ENCODE measurements at places on chromosomes 5 and 9.

- DNase-seq, result no peak
Observed at GRCh38 chr9:138116521-138116920, 238.9 kb downstream of the CACNA1B start.

DNA sequence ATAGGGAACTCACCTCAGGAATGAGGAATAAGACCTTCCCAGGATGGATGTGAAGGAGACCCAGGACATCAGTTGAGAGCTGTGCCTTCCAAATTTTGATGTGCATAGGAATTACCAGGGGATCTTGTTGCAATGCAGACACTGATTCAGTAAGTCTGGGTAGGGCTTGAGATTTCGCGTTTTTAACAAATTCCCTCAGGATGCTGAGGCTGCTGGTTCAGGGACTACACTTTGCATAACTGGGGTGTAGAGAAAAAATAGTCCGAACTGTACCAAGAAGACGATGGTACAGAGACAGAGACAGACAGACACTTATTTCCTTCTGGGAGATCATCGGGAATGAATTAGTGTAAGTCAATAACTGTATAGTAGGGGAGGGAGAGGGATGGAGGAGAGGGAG, 82.3 kb upstream of the FREM1 start:
- DNase-seq, result no peak

DNA sequence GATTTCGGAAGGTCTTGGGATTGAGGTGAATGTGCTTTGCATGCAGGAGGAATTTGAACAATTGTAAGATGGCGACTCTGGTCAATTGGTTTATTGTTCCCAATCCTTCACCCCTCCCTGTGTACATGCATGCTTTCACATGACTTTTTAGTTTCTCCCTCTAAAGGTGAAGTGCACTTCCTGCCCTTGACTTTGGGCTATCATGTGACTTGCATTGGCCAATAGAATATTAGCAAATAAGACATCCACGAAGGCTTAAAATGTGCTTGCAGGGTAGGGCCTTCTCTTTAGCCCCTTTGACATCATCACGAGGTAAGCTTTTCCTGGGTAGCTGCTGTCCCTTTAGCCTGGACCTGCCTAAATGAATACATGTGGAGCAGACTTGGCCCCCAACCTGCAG, 8.1 kb upstream of the ZBTB43 start:
- DNase-seq, result no peak

- no peak for DNase-seq
Observed at GRCh38 chr9:118533850-118534249, 829.6 kb downstream of the TLR4 start.

- no peak for DNase-seq
Observed at GRCh38 chr5:174177531-174177930, 132.0 kb downstream of the NSG2 start.

- DNase-seq, result no peak
Observed at GRCh38 chr5:119378075-119378700, 22.4 kb downstream of the TNFAIP8 start.

GRCh38 chr9:81506941-81507864, 182.1 kb downstream of the TLE1 start:
- no peak for DNase-seq

DNA sequence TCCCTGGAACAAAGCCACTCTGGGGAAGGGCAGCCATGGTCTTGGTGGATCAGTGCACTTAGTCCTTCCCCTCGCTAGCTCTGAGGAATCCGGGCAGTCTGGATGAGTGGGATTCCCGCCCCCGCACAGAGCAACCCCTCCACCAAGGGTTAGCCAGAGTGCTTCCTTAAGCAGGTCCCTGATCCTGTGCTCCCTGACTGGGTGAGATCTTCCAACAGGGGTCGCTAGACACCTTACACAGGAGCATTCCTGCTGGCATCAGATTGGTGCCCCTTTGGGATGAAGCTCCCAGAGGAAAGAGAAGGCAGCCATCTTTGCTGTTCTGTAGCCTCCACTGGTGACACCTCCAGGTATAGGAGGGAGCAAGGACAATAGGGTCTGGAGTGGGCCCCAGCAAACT, 228.8 kb downstream of the AP3B1 start:
- DNase-seq, result no peak

- no peak for DNase-seq
Observed at GRCh38 chr9:27117489-27118135, 8.6 kb downstream of the TEK start.

DNA sequence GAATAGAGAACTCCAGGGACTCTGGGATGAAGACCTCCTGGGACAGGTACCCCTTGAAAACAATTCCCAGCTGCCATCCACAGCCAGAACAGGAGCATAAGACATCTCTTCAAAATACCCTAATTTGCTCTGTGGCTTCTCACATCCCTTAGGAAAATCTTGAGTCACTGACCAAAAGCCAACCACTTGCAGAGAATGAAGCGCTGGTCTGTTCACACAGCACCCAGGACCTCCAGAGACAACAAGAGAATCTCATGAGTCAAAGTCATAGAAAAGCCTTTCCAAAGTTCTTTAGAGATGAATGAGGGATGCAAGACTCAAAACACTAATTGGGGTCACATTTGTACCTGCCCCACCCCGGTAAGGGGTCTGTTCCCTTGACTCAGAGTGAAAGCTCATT, 210.6 kb downstream of the SEMA5A start:
- DNase-seq, result no peak

- no peak for DNase-seq
Observed at GRCh38 chr9:126490214-126490631, 123.5 kb upstream of the LMX1B start.

DNA sequence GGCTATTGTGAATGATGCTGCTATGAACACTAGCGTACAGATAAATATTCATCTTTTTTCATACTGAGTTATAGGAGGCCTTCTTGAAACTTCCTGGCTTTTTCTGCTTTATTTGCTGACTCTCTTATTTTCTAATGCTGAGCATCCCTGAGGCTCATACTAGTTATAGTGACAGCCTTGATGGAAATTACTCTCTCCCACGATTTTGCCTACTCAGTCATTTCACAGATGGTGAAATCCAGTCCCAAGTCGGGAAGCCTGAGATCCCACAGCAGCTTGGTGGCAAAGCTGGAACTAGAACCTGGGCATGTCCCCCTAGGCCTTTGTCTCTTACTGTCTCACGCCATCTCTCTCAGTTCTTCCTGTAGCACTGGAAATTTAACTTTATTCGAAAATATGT, 22.4 kb downstream of the NANS start:
- DNase-seq, result no peak

DNA sequence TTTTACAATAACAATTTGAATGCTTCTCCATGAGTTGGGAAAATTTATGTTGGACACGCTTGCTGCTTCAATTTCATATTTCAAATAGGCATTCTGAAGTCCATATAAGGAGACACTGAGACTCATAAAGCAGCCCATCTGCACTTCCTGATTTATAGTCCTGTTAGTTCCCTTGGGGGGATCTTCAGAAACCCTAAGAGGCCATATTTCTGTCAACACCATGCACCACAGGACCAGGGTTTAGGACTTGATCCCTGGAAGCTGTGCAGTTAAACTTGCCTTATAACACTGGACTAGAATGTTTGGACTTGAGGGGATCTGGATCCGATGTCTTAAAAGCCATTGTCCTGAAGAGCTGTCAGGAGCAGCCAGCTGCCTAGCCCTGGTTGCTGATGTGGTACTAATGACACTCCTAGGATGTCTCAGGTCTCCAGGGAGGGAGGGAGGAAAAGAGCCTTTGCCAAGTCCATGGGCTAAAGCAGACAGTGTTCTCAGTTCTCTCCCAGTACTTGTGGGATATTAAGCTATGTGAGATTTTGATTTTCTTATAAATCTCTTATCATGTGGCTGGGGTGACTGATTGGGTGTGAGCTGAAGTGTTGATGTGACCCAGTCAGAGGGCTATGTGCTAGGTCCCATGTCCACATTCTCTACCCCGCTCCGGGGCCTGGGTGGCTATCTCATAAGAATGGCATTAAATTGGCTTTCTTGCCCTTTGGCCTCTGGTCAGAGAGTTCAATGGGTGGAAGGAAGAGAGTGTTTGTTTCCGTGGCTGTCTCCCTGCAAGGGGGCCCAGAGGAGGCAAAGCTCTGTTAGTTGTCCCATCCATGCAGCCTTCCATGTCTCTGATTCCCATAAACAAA, 399.8 kb downstream of the OSTF1 start:
- no peak for DNase-seq

DNA sequence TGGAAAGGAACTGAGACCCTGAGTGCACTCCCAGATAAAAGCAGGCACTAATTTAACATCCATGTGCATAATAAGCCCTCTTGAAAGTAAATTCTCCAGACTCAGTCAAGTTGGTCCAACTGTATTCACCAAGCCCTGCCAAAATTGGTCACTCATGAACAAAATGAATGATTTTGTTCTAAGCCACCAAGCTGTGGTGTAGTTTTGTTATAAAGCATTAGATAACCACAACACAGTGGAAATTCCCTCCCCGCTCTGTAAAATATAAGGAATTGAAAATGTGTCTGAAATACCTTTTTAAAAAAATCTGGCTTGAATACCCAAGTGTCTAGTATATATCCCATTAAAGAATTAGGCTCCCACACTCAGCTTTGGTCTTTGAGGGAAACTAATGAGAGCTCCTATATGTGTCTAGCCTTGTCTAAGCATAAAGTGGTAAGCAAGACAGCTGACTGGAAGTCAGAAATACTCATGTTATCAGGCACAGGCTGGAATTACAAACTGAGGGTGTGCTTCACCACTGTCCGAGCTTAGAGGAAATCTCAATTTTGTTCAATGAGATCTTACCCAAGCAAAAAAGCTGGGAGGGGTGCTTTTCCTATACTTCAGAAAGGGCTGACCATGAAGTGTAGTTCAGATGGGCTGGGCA, 33.2 kb downstream of the IDNK start:
- no peak for DNase-seq

DNA sequence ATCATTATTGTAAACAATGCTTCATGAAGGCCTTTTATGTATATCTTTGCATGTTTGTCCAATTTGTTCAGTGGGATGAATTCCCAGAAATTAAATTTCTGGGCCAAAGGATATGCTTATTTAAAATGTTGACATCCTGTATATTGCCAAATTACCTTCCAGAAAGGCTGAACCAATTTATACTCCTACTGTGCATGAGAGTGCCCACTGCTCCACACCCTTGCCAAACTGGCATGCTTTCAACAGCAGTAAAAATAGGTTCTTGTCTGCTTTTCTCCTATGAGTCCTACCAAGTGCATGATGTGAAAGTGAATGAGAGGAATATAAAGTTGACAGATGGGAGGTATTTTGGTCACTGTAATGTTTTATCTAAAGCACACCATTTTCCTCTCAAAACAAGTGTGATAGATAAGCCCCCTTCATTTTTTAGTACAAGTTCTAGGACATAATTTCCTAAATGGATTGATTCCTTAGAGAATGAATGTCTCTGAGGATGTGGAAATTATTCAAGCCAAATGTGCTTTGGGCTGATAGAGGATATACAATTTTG, 70.5 kb upstream of the ERBIN start:
- no peak for DNase-seq
